Stimulated activated CD4-positive, alpha-beta T cell treated with anti-CD3 and anti-CD28 coated beads, Interleukin-2, amount 100 ng/mL, for 24 hours (primary cell): ENCODE measurements at places on chromosomes 11 and 22.

DNA sequence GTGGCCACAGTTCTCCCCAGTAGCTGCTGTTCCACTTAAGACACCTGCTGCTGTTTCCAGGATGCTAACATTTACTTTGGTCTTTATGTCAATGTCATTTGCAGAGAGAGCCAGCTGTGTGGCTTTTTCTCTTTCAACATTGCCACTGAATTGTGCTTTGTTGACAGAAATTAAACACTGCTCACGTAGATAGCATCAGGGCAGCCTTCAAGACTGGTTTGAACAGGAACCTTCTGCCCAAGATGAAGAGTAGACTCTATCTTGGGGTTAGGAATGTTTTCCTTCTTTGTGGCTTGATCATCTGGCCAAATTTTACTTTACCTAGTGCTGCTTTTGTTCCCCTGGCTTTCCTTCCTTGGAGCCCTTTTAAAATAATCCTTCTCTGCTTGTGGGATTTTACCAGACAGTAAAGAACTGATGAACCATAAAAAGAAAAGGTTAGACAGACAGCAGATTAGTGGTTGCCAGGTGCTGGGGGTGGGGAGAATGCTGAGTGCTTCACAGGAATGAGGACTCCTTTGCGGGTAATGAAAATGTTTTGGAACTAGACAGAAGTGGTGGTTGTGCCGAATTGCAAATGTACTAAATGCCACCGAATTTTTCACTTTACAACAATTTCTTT lies 22.7 kb upstream of the XBP1 start:
- no peak for DNase-seq

- no peak for DNase-seq
These were observed 219.9 kb downstream of the CASP12 start for GRCh38 chr11:104678408-104678807.

DNA sequence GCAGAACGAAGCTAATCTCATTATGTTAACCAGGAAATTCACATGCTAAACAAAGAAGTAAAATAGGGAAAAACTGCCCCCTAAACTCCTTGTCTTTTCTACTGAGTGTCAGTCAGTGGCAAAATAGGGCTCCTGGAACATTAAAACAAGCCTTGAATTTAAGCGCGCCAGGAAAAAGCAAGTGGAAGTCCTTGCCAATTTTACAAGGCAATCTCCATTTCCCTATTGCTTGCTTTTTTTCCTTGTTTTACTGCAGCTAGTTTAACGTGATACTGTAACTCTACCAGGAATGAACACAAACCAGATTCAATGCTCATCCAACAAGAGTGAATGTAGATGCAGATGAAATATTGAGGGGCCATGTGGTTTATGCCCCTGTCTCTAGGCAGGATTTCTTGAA lies 28.1 kb upstream of the KIRREL3 start:
- DNase-seq: no peak

- no peak for DNase-seq
These were observed 152.7 kb downstream of the ADAMTS15 start for GRCh38 chr11:130601141-130601540.

GRCh38 chr11:33211580-33211979 lies 45.6 kb upstream of the HIPK3 start:
- DNase-seq: no peak

DNA sequence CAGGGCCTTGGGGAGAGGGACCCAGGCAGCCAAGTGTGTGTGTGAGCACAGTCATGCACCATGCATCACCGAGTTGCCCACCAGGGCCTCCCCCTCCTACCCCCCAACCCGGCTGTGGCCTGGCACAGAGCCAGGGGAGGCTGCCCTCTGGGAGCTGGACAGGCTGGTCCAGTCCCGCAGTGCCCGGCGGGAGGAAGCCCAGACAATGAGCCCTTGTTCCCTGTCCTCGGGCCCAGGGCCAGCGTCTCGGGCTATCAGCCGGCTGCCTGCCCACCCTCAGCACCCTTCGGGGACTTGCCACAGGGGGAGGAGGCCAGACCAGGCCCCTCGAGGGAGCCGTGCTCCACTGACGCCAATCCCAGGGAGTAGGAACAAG lies 4.5 kb downstream of the LRRC75B start:
- no peak for DNase-seq

DNA sequence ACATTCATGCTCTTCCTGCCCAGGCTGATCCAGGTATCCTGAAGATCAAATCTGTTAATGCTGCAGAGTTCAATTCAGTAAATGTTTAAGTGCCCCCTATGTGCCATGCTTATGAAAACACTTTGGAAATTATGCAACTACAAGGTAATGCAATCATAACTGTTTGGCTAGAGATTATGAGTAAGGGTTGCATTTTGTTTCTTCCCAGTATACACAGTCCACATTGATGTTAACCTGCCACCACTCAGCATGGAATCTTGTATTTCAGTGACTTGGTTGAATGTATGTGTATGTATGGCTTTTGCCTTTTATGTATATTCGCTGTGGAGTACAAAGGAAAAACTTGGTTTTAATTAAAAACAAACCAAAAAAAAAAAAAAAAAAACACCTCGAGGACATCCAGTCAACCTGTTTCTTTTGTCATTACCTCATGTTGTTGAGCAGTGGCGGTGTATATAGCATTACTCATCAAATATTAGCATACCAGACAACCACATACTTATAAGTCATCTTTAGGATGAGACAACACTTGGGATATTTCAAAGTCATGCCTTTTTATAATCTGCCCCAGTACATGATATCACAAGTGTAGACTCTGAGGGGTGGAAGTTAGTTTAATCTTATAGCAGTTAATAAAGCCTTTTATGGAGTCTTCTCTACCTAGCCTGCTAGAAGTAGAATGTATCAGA lies 86.1 kb upstream of the HORMAD2 start:
- no peak for DNase-seq

GRCh38 chr11:117946842-117947526 lies 17.8 kb upstream of the TMPRSS13 start:
- peak; percentile 88 for DNase-seq

- no peak for DNase-seq
These were observed 54.1 kb upstream of the WNT7B start for GRCh38 chr22:46031066-46031465.
